ENCODE measurements at places on chromosomes 2 and 18.

DNA sequence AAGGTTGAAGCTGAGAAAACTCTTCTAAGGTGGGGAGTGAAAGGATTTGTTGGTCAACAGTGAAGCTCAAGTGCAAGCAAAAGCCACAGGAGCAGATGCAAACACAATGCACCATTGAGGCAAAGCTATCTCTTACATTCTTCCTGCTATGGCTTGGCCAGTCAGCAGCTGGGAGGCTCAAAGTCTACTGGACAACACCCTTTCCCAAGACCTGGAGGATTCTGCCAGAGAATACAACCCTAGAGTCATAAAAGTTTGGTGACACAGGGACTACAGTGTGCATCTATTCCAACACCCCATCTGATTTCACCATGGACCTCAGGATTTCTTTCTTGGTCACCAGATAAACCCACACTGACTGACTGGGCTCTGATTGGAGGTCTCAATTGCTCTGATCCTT, 342.0 kb downstream of the HRH4 start:
- DNase-seq, result no peak

GRCh38 chr2:174610243-174610995, 12.8 kb upstream of the WIPF1 start:
- DNase-seq, result no peak

GRCh38 chr18:26356045-26356785, 130.0 kb downstream of the TAF4B start:
- no peak for DNase-seq

DNA sequence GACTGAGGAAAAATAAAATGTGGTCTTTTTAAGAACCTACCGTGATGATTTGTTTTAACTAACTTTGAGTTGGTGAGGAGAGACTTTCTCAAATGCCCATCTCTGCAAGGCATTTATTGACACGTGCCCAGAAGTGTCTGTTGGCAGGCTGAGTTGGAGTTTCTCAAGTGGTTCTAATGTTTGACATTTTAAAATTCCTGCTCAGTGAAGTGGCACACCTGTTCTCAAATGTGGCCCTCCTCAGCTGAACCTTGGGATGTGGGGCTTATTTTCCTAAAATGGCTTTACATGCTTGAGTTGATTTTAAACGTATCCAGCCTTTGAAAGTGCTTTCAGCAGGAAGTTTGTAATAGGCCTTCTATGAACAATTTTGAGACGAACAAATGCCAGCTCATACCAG, 876 bp upstream of the CAVIN2 start:
- DNase-seq, result no peak

DNA sequence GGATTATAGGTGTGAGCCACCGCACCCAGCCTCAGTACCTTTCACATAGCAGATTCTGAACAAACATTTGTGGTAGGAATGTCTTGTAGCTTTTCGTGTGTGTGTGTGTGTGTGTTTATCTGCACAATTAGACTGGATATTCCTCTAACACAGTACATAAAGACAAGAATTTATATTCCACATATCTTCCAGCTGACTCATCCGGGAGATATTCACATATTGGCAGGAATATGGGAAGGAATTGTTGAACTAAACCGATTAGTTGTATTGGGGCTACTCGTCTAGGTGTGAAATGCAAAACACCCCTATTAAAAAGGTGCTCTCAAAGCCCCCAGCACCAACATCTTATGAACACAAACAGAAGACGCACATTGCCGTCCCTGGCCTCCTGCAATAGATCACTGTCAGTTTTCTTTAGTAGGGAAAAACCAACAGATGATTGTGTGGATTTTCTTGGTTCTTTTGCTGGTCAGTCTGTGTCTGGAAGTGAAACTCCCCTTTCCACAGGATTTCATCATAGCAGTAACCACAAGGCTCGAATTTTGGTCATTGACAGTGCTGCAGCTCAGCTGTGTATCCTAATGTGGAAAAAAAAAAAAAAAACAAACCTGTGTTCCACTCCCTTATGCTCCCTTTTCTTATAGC, 208.5 kb upstream of the ACVR2A start:
- DNase-seq, result no peak

GRCh38 chr2:174438146-174438886, 42.8 kb downstream of the SCRN3 start:
- no peak for DNase-seq

DNA sequence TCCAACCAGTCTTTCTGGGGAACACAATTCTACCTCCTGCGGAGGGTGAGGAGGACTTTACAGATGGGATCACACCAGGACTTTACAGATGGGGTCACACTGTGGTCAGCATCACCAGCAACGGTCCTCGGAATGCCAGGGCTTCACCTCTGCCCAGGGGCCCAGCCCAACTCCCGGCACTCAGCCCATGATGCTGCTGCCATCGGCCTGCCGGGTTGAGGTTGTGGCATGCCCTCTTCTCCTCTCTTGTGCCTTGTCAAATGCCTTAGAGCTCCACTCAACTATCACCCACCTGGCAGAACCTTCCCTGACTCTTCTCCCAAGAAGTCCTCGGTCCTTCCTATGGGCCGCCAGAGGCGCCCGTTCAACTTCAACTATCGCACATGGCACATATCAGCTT, 166.7 kb downstream of the CTIF start:
- no peak for DNase-seq

Measured in activated CD4-positive, alpha-beta T cell treated with anti-CD3 and anti-CD28 coated beads, Interleukin-2, Interleukin-4, amounts not matched to agents 100 ng/mL and 50 ng/mL, durations not matched to agents 16 hours and 8 hours (primary cell).